ENCODE measurements at places on chromosomes 13 and 19. TPM values are rescaled to one million over a fixed set of nuclear protein-coding genes. Genes with fewer than 3 reads are reported as not detected.

- no peak for DNase-seq
Observed at GRCh38 chr19:14577885-14578427, 4.9 kb upstream of the CLEC17A start.

GRCh38 chr13:88189728-88190127 is 518.6 kb downstream of the SLITRK5 start:
- DNase-seq = no peak

- DNase-seq = no peak
Observed at GRCh38 chr13:20270163-20270865, 38.2 kb upstream of the GJB6 start.

DNA sequence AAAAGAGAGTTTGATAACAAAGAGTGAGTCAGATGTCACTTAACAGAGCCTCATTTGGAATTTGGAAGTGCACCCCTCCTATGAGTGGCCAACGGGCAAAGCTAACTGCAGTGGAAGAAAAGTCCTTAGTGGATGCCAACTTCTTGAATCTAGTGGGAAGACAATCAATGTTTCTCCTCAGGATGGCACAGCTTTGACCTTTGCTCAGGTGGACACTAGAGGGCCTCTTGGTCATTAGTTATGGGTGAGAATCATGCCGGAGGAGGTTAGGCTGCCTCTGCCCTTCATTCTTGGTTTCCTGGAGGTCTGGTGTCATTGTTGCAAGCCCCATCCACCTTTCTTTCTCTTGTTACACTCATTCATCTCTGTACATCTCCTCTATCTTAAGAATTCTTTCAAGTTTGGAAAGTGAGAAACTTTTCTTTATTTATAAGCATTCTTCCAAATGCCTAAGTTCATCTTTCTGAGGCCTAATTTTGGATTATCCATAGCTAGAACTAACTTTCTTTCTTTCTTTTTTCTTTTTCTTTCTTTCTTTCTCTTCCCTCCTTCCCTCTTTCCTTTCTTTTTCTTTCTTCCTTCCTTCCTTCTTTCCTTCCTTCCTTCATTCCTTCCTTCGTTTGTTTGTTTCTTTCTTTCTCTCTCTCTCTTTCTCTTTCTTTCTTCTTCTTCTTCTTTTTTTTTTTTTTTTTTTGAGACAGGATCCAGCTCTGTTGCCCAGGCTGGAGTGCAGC is 327.2 kb upstream of the TSHZ3 start:
- no peak for DNase-seq

Gene RFPL4A
- total RNA-seq = not detected

Gene KLF1
- total RNA-seq = not detected

Data from progenitor cell of endocrine pancreas (in vitro differentiated cells).